Natural killer cell treated with Interleukin-12 subunit alpha and Interleukin-12 subunit beta and Interleukin-15 and Interleukin-18, amount 100 ng/mL, for 72 hours (primary cell): ENCODE measurements at places on chromosomes 3 and 15. TPM values are rescaled to one million over a fixed set of nuclear protein-coding genes. Genes with fewer than 3 reads are reported as not detected.

GRCh38 chr3:130699765-130700164 is 46.9 kb downstream of the PIK3R4 start:
- DNase-seq, result no peak

- DNase-seq, result no peak
Measured at GRCh38 chr3:81876826-81877225, 115.4 kb upstream of the GBE1 start.

Gene SLC7A14
- total RNA-seq, result not detected

Gene NPAP1
- not detected for total RNA-seq

DNA sequence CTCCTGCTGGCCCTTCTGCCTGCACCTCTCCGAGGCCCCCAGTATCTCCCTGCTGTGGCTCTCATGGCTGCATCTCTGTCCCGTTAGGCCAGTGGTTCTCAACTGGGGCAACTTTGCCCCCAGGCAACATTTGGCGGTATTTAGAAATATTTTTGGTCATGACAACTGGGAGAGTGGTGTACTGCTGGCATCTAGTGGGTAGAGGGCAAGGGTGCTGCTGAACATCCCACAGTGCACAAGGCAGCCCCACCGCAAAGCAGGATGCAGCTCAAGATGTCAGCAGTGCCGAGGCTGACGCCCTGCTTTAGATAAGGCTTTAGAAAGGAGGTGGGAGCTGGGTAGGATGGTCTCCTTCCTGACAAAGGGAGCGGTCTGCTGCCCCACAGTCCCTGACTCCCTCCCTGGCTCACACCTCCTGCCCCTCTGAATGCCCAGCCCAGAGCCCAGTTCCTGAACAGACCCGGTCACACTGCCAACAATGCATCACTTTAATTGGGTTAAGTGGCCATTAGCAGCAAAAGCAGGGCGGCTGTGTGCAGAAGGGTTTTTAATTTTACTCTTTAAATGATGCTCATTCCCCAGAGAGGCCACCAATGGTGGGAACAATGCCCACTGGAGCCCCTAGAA is 68.8 kb upstream of the TMEM115 start:
- DNase-seq, result no peak

DNA sequence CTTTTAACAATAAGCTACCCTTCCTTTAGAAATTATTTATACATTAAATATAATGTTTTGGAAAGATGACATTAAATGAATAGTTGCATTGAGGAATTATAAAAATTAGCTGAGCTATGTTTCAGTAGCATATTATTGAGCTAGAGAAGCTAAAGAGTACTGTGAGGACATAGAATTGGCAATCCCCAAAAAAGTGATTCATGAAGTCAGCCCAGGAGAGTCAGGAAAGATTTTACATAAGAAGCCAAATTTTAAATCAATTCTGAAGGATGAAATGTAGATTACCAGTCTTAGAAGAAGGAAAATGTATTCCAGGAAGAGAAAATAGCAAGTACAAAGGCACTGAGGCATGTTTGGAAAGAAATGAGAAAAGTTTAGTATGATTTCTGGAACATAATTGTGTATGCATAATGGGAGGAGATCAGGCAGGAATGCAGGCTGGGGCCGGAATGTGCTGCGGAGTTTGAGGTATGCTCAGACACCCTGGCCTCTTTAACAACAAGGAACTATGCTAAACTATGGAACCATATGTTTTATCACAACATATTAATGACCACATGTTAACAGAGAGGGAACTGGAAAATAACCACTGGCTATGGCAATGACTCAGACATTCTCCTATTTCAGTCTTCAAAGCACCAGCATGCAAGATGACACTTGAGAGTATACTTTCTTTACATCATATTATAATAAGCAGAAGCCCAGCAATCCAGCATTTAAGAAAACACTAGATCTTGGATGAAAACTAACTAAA is 103.3 kb upstream of the COL8A1 start:
- DNase-seq, result no peak

- DNase-seq, result no peak
Measured at GRCh38 chr15:100022806-100023205, 289.6 kb upstream of the LYSMD4 start.

- DNase-seq, result no peak
Measured at GRCh38 chr3:86792316-86792715, 198.6 kb downstream of the VGLL3 start.

Gene LRTM1
- total RNA-seq, result not detected

Gene GRAMD2A
- not detected for total RNA-seq

DNA sequence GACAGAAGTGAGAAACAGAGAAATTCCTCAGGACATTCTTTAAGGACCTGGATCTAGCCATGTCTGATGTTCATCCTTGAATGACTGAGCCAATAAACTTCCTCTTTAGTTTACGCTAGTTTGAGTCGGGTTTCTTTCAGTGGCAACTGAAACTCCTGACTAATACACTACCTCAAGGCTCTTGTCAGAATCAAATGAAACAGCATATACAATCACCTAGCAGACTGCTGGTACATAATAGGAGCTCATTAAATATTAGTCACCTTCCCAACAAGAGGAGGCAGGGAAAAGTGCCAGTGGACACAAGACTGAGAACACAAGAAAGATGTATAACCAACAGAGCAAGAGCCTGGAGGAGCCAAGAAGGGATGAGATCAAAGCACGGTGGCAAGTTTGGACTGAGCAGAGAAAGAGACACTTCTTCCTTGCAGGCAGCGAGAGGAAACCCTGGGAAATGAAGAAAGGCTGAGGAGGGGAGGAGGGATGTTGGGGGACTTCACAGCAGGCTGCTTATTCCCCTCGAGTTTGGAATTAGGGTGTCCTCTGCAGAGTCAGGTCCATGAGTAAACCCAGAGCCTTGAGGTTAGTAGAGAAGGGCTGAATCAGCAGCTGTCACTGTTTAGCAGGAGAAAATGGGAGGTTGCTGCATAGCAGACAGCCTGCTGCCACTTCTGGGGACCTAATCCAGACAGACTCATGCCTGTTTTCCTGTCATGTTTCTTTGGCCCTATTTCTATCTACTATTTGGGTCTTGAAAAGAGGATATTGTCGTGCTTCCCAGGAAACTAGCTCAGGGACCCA is 73.3 kb downstream of the MRPL46 start:
- no peak for DNase-seq

Gene TMEM40
- total RNA-seq, result not detected

GRCh38 chr15:87620393-87620792 is 636.1 kb downstream of the NTRK3 start:
- DNase-seq, result no peak

GRCh38 chr3:6250167-6250566 is 610.7 kb upstream of the GRM7 start:
- no peak for DNase-seq

Gene ZDHHC23
- 0.70 TPM for total RNA-seq

Gene VILL
- 8.2 TPM for total RNA-seq

- no peak for DNase-seq
Measured at GRCh38 chr15:85474700-85475316, 94.4 kb downstream of the AKAP13 start.
